ENCODE measurements at places on chromosomes 2 and 18. TPM values are rescaled to one million over a fixed set of nuclear protein-coding genes. Genes with fewer than 3 reads are reported as not detected.

The SLC16A14 gene
- polyA plus RNA-seq: 1.6 TPM

The TMEM247 gene
- not detected for polyA plus RNA-seq

The ADRA2B gene
- 2.2 TPM for polyA plus RNA-seq

The LAMA1 gene
- 0.02 TPM for polyA plus RNA-seq

The MARCO gene
- 5.9 TPM for polyA plus RNA-seq

The POTEE gene
- not detected for polyA plus RNA-seq

The GBX2 gene
- not detected for polyA plus RNA-seq

The SCYGR4 gene
- polyA plus RNA-seq: not detected

The HOXD1 gene
- 0.05 TPM for polyA plus RNA-seq

The CHST10 gene
- polyA plus RNA-seq: 15.6 TPM
